ENCODE measurements at places on chromosomes 4 and X.

DNA sequence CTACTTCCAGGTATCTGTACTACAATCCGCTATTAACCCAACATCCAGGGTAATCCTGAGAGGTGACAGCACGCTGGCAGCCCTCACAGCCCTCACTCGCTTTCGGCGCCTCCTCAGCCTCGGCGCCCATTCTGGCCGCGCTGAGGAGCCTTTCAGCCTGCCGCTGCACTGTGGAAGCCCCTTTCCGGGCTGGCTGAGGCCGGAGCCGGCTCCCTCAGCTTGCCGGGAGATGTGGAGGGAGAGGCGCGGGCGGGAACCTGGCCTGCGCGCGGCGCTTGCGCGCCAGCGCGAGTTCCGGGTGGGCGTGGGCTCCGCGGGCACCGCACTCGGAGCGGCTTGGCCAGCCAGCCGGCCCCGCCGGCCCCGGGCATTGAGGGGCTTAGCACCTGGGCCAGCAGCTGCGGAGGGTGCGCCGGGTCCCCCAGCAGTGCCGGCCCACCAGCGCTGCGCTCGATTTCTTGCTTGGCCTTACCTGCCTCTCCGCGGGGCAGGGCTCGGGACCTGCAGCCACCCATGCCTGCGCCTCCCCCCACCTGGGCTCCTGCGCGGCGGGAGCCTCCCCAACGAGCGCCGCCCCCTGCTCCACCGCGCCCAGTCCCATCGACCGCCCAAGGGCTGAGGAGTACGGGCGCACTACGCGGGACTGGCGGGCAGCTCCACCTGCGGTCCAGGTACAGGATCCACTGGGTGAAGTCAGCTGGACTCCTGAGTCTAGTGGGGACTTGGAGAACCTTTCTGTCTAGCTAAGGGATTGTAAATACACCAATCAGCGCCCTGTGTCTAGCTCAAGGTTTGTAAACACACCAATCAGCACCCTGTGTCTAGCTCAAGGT is 87.3 kb downstream of the PRSS12 start:
- peak; percentile 56 for DNase-seq

GRCh38 chrX:50697691-50698090 is 116.3 kb downstream of the SHROOM4 start:
- no peak for DNase-seq

- DNase-seq, result no peak
Measured at GRCh38 chr4:23920716-23921446, 31.0 kb upstream of the PPARGC1A start.

GRCh38 chr4:75612306-75612705 is 18.0 kb downstream of the CDKL2 start:
- no peak for DNase-seq

All from hematopoietic multipotent progenitor cell treated with erythropoietin and hydrocortisone succinate and interleukin-3 and kit ligand, for 8 days (in vitro differentiated cells).